ENCODE measurements at places on chromosomes 5 and 9. TPM values are rescaled to one million over a fixed set of nuclear protein-coding genes. Genes with fewer than 3 reads are reported as not detected.

Gene MARCOL
- total RNA-seq = not detected

Gene TNFSF8
- total RNA-seq = not detected

Gene HAUS6
- 10.7 TPM for total RNA-seq

Gene C9orf43
- total RNA-seq = 0.30 TPM

Gene ZDHHC21
- 16.6 TPM for total RNA-seq

Gene ANKRD18A
- not detected for total RNA-seq

Gene DENND1A
- total RNA-seq = 19.9 TPM

Gene CCDC171
- 2.4 TPM for total RNA-seq

Gene TAF11L12
- not detected for total RNA-seq

Gene PCDHGA7
- total RNA-seq = 4.2 TPM

Gene TRIP13
- 4.2 TPM for total RNA-seq

Gene NRARP
- total RNA-seq = 0.30 TPM

Gene KIAA0825
- 5.0 TPM for total RNA-seq

Gene RLN2
- total RNA-seq = not detected

Gene FAM153A
- total RNA-seq = not detected

Gene GABRA6
- total RNA-seq = not detected

Gene TCF7
- total RNA-seq = 0.09 TPM

Gene IL5
- total RNA-seq = not detected

Gene IFNA21
- not detected for total RNA-seq

Gene TAF1L
- total RNA-seq = not detected

Gene FOXB2
- not detected for total RNA-seq

Gene KIF20A
- total RNA-seq = 3.9 TPM

Gene ITGA1
- total RNA-seq = 107 TPM

Gene SOX30
- not detected for total RNA-seq
